ENCODE measurements at places on chromosomes 11 and 22.

DNA sequence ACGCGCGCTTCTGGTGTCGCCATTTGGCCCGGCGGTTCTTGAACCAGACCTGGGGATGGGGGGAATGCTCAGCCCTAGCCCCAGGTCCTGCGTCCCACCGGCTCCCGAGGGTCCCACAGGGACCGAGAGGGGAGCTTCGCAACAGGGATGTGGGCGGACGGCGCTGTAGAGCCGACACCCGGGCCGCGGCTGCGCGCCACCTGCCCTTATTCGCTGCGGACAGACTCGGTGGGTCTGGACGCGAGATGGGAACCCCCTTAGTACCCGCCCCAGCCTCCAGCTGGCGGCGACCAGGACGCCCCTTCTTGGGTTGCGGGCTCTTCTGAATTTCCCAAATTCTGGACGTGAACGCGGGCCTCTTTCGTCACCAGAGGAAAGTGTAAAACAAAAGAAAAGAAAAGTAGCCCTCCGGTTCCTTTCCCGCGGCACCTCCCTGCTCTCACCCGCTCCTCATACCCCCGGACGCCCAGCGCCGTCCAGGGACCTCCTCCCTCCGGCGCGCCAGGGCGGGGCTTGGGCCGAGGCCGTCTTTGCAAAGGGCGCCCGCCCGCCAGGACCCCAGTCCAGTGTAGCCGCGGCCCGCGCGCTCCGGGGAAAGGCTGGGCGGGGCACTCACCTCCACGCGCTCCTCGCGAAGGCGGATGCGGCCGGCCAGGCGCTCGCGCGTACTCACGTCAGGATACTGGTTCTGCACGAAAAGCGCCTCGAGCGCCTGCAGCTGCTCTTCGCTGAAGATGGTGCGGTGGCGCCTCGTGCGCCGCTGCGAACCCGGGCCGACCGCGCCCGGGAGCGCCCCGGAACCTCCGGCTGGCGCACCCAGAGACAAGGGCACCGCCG is 827 bp downstream of the GSC2 start:
- DNase-seq, result no peak

GRCh38 chr11:65992056-65992455 is 9.9 kb downstream of the EIF1AD start:
- no peak for DNase-seq

DNA sequence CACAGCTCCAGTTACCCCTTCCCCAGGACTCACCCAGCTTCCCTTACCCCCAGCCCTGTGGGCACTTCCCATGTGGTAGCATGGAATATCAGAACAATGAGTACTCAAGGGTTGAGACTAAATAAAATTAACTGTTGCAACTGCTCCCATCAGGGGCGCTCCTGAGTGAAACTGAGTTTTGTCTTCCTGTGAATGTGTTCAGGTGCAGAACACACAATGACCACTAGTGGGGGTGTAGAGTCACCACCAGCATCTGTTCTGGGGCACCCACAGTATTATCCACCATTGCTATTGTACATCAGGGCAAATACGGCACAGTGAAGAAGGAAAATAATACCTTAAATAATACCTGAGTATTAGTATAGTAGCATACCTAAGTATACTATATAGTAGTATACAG is 689.7 kb downstream of the TBC1D22A start:
- no peak for DNase-seq

- no peak for DNase-seq
These were observed 44.7 kb upstream of the SHISAL1 start for GRCh38 chr22:44357296-44357965.

DNA sequence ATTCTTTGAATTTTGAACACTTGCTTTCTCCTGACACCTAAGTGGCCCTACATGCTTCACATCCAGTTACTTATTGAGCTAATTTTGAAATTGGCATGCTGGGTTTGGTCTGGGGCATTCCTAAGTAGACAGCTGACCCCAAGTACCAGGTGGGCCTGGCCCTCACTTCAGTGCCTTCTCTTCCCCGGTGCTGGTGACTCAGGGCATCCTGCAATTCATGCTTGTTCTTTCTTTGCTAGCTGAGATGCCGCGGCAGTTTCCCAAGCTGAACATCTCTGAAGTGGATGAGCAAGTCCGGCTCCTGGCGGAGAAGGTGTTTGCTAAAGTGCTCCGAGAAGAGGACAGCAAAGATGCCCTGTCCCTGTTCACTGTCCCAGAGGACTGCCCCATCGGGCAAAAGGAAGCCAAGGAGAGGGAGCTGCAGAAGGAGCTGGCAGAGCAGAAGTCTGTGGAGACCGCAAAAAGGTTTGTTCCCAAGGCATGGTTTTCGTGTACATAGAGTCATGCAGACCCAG is 6.3 kb downstream of the AMPD3 start:
- no peak for DNase-seq

All from stimulated activated CD4-positive, alpha-beta T cell treated with anti-CD3 and anti-CD28 coated beads, Interleukin-1b, Interleukin-23, amount 100 ng/mL, for 1 hour (primary cell).